ENCODE measurements at places on chromosomes 1 and 21. TPM values are rescaled to one million over a fixed set of nuclear protein-coding genes. Genes with fewer than 3 reads are reported as not detected.

Gene OLFML2B
- total RNA-seq, result 0.53 TPM

Gene BTG2
- total RNA-seq, result 14.3 TPM

Gene C1orf56
- total RNA-seq, result 6.2 TPM

Gene KIF14
- total RNA-seq, result 9.0 TPM

Gene UMODL1
- not detected for total RNA-seq

Gene THEM5
- total RNA-seq, result not detected

Gene ACKR1
- 0.05 TPM for total RNA-seq

Gene NLRP3
- not detected for total RNA-seq

Gene AKNAD1
- total RNA-seq, result 2.2 TPM

Gene GART
- 65.9 TPM for total RNA-seq
